ENCODE measurements at places on chromosomes 4 and X. TPM values are rescaled to one million over a fixed set of nuclear protein-coding genes. Genes with fewer than 3 reads are reported as not detected.

Gene CXCL1
- total RNA-seq: 4.1 TPM

Gene LAMP2
- total RNA-seq: 160 TPM

Gene RBM47
- total RNA-seq: 83.5 TPM

Gene RHOH
- total RNA-seq: 10.1 TPM

Gene PRAF2
- total RNA-seq: 37.3 TPM

Gene PDCL2
- not detected for total RNA-seq

Gene RNF150
- total RNA-seq: 1.9 TPM

Gene ZNF711
- 2.9 TPM for total RNA-seq

Gene FSTL5
- total RNA-seq: not detected

Gene GAGE2A
- not detected for total RNA-seq

Gene GYG2
- total RNA-seq: 1.5 TPM
